Tongue (tissue), 3 donors: ENCODE measurements at places on chromosomes 6 and 20.

GRCh38 chr6:134819236-134819635, 130.7 kb downstream of the ALDH8A1 start:
- DNase-seq, result no peak

DNA sequence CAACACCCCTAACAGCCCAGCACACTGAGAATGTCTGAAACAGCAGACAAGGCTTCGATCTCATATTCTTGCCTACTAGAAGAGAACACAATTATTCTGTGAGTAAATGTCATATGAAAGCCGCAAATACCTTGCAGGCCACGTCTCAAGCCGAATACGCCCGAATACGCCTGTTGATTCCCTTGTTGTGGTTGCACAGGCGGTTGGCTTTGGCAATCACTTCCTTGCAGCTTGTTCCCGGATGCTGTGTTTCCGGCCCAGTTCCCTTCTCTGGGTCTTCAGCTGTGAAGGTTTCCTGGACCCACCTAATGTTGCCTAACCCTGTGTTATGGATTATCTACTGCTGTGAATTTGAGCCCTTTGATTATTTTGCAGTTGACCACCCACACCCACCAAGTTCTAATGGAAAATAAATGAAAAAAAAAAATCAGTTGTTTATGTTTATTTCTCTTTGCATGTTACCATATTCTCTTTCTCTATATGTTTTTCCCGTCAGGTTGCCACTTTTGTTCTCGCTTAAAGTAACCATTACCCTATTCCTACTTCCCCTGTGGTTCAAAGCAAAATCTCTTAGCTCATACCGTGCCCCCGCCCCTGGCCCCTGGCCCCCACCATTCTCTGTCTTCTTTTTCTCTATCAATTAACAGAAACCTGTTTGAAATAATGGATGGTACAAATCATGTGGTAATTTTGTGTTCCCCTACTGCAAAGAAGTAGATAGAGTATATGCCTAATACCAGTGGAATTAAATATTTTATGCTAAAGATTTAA, 172.4 kb downstream of the ADGB start:
- DNase-seq, result peak; percentile 10

- peak; percentile 71 for DNase-seq
Measured at GRCh38 chr6:44052419-44053023, 74.7 kb downstream of the MRPL14 start.

GRCh38 chr6:33452496-33452895, 1.9 kb upstream of the ZBTB9 start:
- no peak for DNase-seq

- DNase-seq, result no peak
Measured at GRCh38 chr6:165805067-165805555, 142.1 kb upstream of the PDE10A start.

- DNase-seq, result peak; percentile 37
Measured at GRCh38 chr20:4299773-4300172, 284.4 kb upstream of the RNF24 start.

DNA sequence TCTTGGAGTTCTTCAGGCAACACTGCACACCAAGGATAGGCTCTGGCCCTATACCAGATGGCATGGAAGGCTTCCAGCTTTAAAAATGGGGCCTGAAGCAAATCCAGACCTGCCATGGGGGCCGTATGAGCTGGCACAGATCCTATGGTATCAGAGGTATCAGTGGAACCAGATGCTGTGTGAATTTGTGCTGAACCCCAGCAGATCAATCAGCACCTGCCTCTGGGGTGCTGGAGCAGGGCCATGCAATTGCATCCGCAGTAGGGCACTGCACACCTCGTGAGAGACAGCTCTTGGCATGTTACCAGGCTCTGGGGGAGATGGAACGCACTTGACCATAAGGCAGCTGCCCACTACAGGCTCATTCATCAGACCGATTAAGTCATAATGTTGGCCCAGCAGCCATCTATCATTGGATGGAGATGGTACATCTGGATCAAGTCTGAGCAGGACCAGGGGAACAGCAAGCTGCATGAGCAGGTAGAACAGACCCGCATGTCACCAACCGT, 221.5 kb downstream of the MYLK4 start:
- DNase-seq, result no peak

- no peak for DNase-seq
Measured at GRCh38 chr6:12007887-12008286, 4.2 kb upstream of the HIVEP1 start.

GRCh38 chr20:62775206-62775605, 21.1 kb upstream of the MRGBP start:
- DNase-seq, result no peak

GRCh38 chr6:63808576-63808975, 173.0 kb downstream of the PHF3 start:
- DNase-seq, result no peak

- no peak for DNase-seq
Measured at GRCh38 chr20:14924433-14924832, 587.0 kb upstream of the FLRT3 start.
